ENCODE measurements at places on chromosomes 5 and 9.

DNA sequence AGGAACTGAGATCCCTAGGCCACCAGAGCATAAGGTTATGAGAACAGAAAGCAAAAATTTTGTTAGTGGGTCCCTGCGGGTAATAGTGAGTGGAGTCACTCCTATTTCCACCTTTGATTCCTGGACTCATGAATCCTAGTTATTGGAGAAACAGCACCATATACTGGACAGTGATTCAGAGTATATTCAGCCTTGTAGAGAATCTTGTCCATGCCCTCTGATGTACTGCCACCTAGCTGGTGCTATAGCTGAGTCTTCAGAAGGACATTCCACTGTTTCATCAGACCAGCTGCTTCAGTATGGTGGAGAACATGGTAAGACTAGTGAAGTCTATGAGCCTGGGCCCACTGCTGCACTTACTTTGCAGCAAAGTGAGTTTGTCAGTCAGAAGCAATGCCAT is 25.0 kb upstream of the ITGA2 start:
- DNase-seq: peak; percentile 18

DNA sequence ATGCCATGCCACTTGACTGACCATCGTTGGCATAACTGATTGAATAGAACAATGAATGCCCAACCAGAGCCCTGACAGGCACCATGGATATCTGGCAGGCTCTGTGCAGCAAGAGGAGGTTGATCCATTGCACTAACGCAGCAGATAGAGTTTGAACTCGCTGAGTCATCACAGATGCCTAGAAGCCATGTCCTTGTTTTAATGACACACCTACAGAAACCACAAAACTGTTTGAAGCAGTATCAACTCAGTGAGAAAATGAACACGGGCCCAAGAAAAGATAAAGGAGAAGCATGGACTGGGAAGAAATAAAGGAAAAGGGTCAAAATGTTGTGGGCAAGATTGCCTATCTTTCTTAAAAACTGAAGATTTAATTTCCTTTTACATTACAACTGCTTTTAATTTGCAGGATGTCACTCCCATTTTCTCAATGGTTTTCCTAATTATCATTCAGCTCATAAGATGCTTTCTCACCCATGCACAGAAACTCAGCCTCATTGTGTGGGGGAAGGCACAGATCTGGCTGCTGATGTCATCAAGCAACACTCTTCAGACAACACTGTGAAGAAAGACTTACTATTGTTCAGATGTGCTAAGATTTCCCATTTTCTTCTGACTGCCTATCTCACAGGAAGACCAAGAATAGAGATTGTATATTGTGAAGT is 129.0 kb downstream of the PIK3R1 start:
- peak; percentile 75 for DNase-seq

DNA sequence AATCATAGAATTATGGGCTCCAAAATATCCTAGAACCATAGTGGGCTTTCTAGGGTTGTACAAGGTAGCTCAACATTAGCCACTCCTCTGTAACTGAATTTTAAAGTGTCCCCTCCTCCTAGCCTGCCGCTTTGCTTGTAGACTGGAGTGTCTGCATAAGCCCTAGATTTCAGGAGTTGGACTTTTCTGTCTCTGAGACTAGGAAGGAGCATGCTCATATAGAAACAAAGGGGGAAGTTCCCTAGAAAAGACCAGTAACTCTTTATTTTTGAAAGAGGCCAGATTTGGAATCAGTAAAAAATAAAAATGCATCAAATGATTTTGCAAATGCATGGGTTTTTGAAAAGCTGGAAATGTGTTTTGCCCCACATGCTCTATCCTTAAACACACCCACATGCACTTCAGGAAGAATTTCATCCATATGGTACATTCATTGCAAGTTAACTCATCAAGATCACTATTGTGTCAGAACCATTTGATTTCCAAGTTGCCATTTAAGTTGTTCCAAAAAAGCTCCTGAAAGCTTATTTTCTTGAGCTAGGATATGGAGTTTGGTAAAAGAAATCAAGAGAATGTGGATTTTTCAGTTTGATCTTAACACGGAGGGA is 121.0 kb upstream of the NR3C1 start:
- no peak for DNase-seq

- peak; percentile 59 for DNase-seq
Measured at GRCh38 chr5:33890131-33891032, 1.4 kb downstream of the ADAMTS12 start.

DNA sequence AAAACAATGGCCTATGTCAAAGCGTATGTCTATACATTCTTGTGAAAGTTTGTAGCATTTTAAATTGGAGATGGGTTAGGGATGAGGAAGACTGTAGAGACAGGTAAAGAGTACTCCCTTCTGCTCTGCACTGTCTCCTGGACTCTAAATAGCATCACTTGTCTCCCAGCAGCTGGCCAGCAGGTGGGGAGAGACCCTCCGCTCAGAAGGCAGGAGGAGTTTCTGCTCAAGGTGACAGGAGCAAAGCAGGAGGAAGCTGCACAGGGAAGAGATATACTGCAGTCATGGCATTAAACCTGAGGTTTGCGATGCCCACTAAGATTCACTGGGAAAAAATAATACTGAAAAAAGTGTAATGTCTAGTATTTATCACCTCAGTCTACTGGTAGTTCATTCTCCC is 10.7 kb upstream of the ASTN2 start:
- DNase-seq: no peak

- no peak for DNase-seq
Measured at GRCh38 chr9:131273146-131273855, 3.0 kb downstream of the FAM78A start.

GRCh38 chr5:14884062-14884612 is 12.6 kb upstream of the ANKH start:
- DNase-seq: no peak

DNA sequence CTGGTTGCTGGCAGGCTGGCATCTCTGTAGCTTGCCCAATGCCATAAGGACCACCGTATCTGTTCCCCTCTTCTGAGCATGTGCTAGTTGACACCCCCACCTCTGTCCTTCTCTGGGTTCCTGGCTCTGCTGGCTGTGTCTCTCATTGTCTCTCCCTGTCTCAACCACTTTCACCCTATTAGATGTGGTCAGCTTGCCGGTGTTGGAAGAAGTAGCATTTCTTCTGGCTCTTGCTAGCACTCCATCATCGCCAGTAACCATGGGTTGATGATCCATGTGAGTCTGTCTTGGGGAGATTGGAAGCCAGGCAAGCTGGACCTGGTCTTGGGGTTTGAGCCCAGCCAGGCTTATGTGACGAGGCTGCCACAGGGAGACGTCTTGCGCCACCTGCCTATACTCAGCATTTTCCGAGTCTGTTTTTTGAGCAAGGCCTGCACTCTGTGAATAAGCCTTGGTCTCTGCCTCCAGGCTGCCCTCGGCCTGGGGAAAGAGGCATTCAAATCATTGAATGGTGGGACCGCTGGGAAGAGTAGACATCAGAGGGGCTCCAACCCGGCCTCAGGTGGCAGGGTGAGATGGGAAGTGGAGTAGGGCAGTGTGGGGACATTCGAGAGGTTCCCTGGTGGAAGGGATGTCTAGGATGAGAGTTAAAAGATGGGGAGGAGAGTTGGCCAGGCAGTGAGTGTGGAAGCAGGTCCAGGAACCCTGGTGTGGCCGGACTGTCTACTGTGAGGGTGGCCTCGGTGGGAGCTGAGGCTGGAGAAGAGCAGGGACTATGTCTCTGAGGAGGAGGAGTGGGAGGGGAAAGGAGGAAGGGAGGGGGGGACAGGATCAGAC is 74.3 kb downstream of the ZNF618 start:
- DNase-seq: no peak

- peak; percentile 45 for DNase-seq
Measured at GRCh38 chr5:159051421-159052282, 48.1 kb downstream of the EBF1 start.

DNA sequence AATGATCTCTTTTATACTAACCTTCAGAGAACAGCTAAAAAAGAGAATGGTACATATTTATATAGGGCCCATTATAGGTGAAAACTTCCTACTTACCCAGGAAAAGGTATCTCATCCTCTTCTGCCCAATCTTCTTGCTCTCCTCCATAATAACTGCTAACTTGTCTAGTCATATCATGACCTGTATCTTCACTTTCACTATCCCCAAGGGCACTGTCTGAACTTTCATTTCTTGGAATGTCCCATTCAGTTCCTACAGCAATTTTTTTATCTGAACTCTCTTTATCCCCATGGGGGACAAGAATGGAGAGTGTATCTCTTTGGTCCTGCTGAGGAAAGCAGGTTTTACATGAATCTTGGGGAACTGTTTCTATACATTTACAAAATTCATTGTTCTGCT is 36.4 kb upstream of the RAPGEF6 start:
- DNase-seq: no peak

DNA sequence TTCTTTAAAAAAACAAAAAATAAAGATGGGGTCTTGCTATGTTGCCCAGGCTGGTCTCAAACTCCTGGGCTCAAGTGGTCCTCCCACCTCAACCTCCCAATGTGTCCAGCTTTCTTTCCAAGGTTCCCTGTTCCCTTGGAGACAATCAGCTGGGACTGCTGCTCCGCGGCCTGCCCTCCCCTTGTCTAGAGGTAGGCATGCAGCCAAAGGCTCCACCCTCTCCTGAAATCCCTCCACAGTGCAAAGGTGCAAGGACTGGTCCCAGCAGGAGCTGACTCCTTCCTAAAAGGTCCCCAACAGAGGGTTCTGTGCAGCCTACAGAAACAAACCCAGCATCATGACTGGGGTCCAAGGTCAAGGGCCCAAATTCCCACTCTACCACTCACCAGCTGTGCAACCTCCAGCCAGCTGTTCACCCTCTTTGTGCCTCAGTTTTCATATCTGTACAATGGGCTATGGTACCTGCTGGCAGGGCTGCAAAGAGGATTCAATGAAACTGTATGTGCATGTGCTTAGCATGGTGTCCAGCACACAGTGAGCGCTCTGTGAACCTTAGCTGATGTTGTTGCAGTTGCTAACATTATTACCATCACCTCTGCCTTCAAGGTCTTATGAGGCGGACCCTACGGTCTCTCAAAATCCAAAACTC is 47.5 kb downstream of the BARX1 start:
- no peak for DNase-seq

GRCh38 chr9:107175041-107175440 is 108.0 kb upstream of the RAD23B start:
- no peak for DNase-seq

DNA sequence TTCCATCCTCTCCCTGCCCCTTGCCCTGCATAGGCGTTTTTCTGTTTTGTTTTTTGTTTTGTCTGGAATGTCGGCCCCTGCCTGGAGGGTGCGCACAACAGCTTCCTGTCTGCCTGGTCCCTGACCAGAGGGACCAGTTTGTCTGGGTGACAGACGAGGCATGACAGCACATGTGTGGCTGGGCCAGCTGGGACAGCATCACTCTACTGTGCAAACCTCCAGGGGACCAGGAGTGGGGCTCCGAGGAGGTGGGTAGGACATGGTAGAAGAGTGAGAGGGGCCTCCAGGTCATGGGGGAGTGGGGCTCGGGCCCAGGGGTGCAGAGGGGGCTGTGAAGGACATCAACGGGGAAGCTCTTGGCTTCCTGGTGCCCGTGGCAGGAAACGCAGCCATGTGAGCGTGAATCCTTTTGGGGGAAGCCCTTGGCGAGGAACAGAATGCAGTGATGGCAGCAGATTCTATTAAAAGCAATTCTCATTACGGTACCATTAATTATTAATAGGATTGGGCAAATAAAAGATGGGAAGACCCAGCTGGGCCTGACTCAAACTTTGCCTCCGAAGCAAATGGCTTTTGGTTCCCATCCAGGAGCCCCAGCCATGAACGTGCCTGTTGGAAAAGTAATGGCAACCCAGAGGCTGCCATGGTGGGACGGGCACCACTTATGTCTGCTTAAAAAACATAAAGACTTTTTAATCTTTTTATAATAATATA is 184.4 kb upstream of the IER5L start:
- no peak for DNase-seq

DNA sequence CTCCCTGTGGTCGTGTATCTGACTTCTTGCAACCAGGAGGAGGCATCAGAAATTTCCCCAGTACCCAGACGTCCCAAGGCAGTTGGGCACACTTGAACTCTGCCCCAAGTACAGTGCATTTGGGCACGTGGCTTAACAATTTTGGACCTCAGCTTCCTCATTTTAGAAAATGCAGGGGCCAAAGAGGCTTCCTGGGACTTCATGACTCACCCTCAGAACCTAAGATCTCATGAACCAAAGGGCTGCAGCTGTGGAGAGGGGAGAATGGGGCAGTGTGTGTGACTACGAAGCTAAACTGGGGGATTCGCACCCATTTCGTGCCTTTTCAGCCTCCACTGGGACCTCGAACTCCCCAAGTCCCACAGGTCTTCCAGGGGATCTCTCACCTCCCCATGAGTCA is 59.2 kb downstream of the SYK start:
- no peak for DNase-seq

GRCh38 chr9:37787059-37787458 is 2.2 kb upstream of the EXOSC3 start:
- DNase-seq: no peak

DNA sequence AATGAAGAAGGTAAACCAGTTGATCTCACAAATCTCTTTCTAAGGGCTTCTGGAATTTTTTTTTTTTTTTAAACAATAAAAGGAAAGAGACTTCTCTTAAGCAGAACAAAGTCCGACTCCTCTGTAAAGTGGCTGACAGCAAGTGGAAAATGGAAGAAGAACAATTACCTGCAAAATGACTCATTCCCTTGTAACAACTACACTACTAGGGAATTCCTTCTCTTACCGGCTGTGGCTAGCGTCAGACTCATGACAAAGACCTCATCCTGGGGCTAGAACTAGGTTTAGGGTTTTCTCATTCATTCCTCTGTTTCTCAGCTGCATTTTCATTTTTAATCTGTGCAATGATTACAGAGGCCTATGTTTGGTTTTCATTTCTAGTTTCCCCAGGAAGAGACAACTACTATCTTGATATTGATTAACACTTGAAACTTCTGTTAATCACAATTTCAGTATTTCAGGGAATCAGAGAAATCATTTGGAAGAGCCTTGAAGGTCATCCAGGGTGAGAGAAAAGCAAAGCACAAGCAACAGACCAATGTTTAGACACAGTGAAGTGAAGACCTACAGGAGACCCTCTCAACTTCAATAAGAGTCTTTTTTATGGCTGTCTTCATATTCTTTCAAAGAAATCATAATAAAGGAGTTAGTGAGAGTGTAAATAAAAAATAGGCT is 437.9 kb downstream of the RAB3C start:
- no peak for DNase-seq

- DNase-seq: peak; percentile 34
Measured at GRCh38 chr9:5909976-5910375, 19.3 kb downstream of the MLANA start.

DNA sequence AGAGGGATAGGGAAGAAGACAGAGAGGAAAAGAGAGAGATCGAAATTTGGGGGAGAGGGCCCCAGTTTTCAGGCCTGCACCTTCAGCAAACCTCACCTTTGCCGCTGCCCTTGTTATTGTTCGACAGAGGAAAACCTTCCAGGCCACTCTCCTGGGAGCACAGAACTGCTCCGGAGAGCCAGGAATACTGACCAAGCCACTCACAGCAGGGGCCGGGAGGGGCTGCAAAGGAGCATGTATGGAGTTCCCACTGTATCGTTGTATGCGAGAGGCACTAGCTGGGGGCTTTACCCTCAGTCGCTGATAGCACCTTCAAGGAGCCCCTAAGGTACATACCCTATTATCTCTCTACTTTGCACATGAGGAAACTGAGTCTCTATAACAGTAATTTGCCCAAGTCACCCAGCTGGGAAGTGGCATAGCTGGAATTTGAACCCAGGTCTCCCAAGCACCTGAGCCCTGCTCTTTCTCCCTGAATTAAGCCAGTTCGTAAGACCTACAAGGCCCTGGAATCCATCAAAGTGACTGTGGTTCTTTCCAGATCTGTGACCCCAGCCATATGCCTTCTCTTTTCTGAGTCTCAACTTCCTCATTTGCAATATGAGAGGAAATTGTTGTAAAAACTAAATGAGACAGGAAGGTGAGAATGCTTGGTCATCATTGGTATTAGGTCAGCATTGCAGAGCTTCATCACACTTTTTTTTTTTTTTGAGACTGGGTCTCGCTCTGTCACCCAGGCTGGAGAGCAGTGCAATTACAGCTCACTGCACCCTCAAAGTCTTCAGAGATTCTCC is 21.0 kb upstream of the FOXE1 start:
- no peak for DNase-seq
